ENCODE measurements at places on chromosomes 1 and 21.

- no peak for DNase-seq
Observed at GRCh38 chr1:177864538-177865305, 105.1 kb downstream of the SEC16B start.

- DNase-seq: no peak
Observed at GRCh38 chr1:176551146-176551545, 88.2 kb downstream of the PAPPA2 start.

DNA sequence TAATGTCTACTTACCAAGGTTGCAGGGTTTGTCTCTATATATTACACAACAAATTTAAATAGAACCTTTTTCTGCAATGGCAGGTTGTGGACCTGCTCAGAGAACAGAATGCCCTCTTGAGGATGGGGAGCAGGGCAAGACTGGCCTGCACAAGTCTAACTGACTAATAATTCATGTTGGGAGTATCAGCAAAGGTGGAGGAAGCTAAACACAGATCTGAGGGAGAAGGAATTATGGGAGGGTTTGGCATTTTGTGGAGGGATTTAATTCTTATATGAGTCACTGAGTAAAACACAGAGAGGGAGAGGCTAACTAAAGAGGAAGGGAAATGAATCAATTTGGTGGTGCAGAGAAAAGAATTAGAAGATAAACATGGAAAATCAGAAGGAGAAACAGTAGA, 40.0 kb downstream of the CLDN17 start:
- no peak for DNase-seq

DNA sequence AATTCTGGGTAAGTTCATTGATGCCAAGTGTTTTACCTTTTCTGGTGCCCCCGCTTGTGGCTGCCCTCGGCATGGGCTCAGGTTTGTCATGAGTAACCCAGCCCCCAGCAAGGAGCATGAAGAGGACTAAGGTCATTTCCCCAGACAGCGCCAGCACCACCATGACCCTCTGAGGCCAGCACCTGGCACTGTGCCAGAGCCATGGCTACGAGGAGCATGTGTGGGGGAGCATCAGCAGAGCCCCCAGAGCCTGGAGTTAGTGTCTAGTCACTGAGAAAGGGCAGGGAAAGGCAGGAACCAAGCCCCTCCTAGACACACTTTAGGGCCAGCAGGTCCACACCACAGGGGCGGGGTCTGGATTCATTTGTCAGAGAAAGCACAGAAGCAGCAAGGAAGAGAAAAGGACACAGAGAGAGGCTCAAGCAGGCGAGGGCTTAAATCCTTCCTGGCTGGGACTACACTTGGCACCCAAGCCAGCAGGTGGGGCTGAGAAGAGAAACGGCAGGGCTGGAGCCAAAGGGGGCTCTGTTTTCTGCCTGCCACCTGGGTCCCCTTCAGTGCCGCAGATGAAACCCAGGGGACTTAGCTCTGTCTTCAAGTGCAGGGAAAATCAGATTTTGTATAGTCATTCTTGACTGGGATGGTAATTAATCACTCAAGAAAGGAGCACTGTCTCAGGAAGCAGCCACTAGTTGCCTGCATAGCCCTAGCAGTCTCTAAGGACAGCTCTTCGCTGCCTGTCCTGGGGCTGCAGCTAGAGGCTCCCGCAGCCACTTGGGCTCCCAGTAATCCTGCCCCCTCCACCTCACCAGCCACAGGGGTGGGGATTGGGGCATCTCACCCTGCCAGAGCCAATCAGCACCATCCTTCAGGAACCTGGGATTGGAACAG, 79.6 kb upstream of the ZC3H12A start:
- no peak for DNase-seq

- no peak for DNase-seq
Observed at GRCh38 chr21:27224169-27224568, 257.3 kb upstream of the ADAMTS5 start.

DNA sequence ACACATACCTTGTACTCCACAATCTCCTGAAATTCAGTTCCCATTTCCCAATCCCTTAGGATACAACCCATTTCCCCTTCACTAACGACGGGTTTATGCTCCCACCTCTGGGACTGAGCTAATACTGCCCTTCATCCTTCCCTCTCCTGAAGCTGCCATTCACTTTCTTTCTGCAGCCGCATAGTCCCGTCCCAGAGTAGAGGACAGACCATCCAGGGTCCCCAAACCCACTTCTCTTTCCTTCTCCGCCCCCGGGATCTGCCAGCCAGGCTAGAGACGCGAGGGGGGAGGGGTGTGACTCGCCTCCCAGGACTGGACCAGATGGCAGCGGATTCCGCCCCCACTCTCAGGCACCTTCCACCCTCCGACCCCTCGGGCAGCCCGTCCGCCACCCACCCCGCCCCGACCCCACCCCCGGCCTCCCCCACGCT, 679 bp downstream of the ABL2 start:
- peak; percentile 15 for DNase-seq

GRCh38 chr21:44454747-44455523, at the start of gene LRRC3:
Gene LRRC3 (plus strand): TSS chr21:44455510. CDS start chr21:44456645, 1,135 bp downstream.
- peak; percentile 95 for DNase-seq

DNA sequence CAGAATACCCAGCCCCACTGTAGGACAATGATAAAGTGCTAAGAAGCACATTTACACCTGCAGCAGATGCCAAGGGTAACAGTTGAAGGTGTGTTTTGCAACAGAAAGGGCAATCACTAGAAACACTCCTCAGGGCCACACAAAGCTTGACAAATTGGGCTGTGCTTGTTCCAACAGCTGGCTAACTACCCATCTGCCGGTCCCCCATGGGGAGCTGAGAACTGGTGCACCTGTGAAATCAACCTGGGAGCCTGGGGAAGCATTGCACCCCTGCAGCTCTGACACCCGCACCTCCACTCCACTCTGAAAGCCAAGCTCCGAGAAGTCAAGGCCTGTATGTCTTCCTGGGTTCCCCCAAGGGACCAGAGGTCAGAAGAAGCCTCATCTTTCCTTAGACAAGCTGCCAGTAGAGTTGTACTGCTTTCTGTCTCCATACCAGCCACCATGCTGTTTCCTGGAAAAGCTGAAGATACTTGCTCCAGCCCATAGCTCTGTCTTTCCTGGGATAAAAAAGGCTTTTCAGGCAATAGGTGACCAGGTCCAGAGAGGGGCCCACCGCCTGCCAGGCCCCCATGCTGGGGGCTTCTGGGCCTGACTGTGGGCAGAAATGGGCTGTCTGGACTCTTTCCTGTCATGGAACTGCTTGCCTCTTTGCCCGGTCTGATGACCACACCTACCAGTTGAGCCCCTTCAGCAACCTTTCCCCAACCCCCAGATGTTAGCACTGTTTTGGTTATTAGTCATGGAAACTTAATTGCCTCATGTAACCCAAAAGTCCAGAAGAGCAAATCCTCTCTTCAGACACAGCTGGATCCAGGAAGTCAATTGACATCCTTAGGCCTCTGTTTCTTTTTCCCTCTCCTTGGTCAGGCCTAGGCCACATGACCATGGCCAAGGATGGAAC, 93.6 kb downstream of the KIF14 start:
- no peak for DNase-seq

DNA sequence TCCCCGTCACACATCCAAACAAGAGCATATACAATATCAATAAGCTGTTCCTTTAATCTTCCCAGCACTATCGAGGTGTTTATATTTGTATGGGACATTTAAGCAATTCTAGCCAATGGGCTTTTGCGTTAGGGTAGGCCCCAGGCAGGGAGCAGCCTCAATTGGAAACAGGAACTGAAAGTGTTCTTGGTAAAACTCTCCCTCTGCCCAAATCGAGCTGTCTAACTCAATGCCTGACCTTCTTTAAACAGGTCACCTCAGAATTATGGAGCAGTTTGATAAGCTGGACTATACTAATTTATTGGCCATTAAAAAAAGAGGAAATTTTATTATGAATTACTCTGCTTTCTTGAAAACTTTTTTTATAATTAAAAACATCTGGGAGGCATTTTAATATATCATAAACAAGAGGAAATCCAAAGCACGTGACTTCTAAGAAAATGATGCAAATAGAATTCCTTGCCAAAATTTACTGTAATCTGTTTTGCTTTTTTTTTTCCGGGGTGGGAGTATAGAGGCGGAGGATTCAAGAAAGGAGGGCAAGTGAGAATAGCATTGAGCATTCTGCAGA, 498.1 kb downstream of the LMO4 start:
- DNase-seq: no peak

DNA sequence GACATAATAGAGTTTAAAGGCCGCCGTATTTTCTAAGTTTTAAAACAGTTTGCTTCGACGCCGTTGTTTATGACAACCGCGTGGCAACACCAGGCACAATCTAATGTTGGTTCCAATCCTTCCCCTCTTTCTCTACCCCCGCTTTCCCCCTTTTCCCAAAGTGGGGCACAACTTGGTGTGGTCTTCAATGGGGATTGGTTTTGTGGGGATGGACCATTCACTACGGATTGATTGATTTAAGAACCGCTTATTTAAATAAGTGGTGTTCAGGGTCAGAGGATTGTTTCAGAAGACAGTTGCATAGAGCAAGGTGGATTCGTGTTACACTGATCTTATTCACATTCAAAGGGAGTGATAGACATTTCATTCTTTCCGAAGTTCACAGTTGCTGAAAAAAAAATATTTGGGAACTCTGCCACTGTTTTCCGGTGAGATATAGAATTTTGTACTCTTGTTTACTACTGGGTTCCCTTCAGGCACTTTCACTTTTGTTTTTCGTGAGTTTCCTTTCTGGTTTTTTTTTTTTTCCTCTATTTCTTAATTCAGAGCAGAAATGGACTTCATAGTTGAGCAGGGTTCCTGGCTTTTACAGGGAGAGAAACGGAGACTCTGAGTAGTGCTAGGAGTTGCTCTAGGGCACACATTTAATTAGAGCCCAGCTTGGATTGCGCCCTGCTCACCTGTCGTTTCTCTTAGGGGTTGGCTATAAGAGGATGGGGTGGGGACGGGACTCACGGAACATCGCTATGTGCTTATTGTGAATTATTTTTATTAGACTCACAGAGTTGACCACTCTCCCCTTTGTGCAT, 79.6 kb upstream of the AK4 start:
- DNase-seq: peak; percentile 47

- DNase-seq: no peak
Observed at GRCh38 chr1:94667818-94668217, 126.3 kb upstream of the F3 start.

- DNase-seq: peak; percentile 40
Observed at GRCh38 chr1:202283379-202283844, 58.3 kb downstream of the UBE2T start.

DNA sequence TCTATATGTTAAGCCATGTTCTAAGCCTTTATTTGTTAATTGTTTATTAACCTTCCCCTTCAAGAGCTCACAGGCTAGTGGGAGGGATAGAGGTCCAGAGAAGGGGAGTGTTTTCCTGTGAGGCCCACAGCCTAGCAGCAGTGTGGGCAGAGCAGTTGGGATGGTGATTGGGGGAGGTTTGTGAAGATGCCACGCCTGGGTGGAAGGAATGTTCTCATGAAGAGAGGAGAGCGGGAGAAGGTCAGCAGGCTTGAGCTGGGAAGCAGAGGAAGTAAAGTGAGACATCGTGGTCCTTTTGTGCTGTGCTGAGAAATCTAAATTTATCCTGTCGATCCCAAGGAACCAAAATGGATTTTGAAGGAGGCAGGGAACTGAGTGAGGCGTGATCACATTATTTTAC, 42.6 kb downstream of the TRAPPC10 start:
- DNase-seq: no peak

DNA sequence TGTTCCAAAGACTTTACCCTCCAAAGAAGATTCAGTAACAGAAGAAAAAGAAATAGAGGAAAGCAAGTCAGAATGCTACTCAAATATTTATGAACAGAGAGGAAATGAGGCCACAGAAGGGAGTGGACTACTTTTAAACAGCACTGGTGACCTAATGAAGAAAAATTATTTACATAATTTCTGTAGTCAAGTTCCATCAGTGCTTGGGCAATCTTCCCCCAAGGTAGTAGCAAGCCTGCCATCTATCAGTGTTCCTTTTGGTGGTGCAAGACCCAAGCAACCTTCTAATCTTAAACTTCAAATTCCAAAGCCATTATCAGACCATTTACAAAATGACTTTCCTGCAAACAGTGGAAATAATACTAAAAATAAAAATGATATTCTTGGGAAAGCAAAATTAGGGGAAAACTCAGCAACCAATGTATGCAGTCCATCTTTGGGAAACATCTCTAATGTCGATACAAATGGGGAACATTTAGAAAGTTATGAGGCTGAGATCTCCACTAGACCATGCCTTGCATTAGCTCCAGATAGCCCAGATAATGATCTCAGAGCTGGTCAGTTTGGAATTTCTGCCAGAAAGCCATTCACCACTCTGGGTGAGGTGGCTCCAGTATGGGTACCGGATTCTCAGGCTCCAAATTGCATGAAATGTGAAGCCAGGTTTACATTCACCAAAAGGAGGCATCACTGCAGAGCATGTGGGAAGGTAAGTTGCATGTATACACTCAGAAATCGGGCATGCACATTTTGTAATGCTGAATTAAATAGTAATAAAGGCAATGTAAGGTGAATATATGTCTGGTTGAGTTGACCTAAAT, 97.2 kb downstream of the ZFYVE9 start:
- no peak for DNase-seq

- DNase-seq: no peak
Observed at GRCh38 chr21:25171438-25171837, 435.8 kb downstream of the MRPL39 start.

- DNase-seq: no peak
Observed at GRCh38 chr1:45557422-45557944, 6.9 kb downstream of the AKR1A1 start.

- DNase-seq: no peak
Observed at GRCh38 chr1:92587445-92587844, 100.7 kb upstream of the GFI1 start.

DNA sequence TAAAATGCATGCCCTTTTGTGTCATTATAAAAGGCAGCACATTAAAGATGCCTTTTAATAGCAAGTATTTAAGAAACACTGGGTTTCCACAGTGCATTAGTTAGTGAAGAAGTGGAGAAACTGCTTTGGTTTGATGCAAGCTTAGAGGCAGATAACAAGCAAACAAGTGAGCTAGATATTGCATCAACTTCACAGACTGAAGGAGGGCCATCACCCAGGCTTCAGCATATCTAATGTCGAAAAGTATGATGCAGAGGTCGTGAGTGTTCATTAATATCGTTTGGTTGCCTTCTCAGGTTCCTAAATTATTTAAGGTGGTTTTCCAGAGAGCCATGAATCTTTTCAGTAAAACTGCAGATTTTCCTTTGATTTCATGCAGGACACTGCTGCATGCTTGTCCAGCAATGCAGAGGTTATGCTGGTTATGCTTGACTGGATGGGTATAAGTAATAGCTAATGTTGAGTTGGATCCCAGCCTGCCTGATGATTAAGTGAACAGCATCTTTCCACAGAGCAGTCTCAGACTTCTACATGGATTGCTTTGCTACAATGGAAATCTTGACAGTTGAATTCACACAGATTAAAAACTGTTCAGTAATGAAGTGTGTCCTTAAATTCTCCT, 69.7 kb upstream of the IPO9 start:
- no peak for DNase-seq

- no peak for DNase-seq
Observed at GRCh38 chr1:219302697-219303096, 129.0 kb downstream of the LYPLAL1 start.

GRCh38 chr1:56965916-56966697, at the start of gene C8B:
Gene C8B (minus strand): TSS chr1:56966015. CDS start chr1:56965948, 67 bp downstream.
- DNase-seq: no peak

DNA sequence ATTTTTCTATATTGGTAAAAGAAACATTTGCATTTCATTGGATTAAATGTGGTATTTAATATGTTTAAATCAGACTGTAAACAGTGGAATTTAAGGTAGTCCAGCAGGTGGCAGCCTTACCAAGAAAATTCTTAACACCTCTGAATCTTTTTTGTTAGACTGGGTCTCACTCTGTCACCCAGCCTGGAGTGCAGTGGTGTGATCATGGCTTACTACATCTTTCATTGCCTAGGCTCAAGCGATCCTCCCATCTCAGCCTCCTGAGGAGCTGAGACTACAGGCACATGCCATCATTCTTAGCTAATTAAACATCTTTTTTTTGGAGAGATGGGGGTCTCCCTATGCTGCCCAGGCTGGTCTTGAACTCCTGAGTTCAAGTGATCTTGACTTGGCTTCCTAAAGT, 98.8 kb downstream of the RABGAP1L start:
- no peak for DNase-seq

Data from T47D (cell line).